ENCODE measurements at places on chromosomes 11 and 22.

- no peak for DNase-seq
Measured at GRCh38 chr11:57979532-57980079, 44.1 kb upstream of the OR9Q1 start.

- DNase-seq, result no peak
Measured at GRCh38 chr22:47144791-47145425, 382.5 kb downstream of the TBC1D22A start.

- DNase-seq, result no peak
Measured at GRCh38 chr11:82639251-82639650, 94.4 kb downstream of the FAM181B start.

DNA sequence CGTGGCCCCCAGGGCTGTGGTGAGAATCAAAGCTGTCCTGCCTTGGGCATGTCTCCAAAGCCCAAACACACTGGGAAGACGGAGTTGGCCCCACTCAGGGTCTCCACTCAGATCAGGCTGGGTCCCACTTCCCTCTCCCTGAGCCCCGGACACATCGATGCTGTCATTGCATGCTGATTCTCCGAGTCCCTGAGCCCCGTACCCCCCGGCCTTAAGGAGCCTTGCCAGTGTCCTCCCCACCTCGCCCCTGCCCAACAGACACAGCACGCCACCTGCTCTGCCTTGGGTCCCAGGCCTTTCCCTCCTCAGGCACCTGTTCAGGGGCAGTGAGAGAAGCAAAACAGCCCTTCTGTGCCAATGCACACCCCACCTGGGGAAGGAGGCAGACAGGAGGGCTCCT lies 14.6 kb downstream of the EIF1AD start:
- DNase-seq, result no peak

DNA sequence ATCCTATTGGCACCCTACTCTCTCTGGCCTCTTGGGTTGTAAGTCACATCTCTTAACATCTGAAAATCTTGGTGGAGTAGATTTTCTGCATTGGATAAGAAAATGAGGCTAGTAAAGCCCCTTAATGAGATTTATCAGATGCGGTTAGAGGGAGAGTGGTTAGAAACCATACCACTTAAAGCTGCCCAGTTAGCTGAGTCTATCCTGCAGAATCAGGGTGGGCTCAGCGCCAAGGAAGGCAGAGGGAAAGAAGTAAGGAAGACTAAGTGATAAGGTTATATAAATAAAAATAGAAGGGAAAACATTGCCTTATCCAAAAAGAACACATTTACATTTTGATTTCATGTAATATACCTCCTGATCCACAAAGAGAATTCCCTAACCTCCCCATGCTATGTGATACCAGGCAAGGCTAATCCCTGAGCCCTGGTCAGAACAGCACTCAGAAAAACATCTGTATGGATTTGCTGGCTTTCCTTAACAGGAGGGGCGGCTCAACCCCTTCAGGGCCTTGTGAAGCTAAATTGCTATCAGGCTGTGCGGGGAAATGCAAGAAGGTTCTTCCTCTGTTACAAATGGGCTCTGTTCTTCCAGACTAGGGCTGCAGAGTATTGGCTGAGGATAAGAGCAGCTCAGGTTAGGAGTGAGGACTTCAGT lies 101.7 kb downstream of the SNX19 start:
- DNase-seq, result no peak

DNA sequence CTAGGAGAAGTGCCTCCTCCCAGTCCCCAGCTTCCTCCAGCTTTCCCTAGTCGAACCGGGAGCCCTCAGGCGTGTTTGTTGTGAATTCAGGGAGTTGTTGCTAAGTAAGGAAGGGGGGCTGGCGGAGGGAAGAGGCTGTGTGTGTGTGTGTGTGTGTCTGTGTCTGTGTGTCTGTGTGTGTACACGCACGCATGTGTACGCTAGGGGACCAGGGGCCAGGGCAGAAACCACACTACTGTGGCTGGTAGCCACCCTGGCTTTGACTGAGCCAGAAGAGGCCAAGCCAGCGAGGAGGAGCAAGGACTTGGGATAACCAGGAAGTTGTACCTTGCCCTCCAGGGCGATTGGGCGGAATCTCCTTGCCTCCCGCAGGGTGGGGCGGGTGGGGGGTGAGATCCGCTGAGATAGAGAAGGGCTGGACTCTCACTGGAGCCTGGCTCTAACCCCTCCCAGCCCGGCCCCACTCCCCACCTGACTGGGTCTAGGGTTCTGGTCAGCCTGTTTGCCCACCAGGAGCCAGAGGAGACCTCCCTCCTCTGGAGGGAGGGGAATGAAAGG lies 7.5 kb downstream of the BCL9L start:
- no peak for DNase-seq

DNA sequence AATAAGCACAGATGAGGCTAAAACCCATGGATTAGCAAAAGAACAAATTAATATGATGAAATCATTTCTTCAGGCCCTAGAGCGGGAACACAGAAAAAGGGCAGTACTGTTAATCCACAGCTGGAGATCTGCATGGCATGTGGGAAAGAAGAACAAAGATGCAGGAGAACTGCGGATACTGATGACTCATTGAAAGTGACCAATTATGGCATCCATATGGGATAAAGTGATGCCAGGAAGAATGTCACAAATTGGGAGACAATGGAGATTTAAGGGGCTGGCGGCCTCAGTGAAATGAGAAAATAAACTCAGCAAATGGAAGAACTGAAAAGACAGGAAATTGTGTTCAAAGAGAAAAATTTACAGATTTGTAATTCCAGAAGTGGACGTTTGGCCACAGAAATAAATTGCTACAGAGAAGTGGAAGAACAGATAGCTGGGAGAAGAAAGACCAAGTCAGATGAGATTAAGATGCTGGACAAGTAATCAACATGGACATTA lies 39.4 kb downstream of the SIK3 start:
- no peak for DNase-seq

DNA sequence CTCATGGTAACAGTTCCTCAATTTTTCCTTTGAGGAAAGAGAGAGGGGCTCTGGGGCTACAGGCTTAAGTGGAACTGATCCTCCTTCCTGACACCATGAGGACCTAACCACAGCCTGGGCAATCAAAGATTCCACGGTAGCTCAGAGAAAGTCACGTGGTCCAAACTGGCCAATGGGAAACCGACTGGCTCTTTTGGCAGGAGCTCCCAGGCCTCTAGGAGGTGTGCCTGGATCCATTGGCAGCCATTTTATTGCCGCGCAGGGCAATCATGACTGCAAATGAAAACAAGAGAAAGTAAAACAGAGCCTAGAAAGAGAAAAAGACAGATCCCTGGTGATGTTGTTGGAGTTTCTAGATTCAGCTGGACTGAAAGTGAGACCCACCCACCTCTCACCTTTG lies 27.3 kb upstream of the ASPHD2 start:
- DNase-seq, result no peak

- DNase-seq, result no peak
Measured at GRCh38 chr11:62656796-62657429, 3.8 kb upstream of the INTS5 start.

- DNase-seq, result no peak
Measured at GRCh38 chr11:36105743-36106581, 162.1 kb downstream of the LDLRAD3 start.

GRCh38 chr11:37264783-37265182 lies 666.7 kb upstream of the RAG2 start:
- DNase-seq, result no peak

DNA sequence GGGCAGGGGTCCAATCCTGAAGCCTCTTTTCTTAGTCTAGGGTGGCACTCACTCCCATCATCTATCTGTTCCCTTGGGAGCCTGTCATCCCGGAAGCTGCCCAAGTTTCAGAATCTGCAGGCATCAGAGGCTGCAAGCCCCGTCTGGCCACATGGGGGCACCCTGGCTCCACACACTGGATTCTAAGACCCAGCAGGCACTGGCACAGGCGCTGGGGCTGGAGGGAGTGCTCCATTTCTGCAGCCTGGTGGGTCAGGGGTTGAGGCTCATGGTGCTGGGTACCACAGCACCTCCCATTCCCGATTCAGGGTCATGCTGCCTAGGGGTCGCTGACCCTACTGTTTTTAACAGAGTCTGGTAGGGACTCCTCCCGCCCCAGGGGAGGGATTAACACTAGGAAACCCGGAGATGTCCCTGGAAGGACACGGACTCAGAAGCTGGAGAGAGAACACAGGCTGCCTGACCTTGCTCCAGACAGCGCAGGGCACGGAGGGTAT lies 243.9 kb upstream of the SYN3 start:
- DNase-seq, result peak; percentile 74

DNA sequence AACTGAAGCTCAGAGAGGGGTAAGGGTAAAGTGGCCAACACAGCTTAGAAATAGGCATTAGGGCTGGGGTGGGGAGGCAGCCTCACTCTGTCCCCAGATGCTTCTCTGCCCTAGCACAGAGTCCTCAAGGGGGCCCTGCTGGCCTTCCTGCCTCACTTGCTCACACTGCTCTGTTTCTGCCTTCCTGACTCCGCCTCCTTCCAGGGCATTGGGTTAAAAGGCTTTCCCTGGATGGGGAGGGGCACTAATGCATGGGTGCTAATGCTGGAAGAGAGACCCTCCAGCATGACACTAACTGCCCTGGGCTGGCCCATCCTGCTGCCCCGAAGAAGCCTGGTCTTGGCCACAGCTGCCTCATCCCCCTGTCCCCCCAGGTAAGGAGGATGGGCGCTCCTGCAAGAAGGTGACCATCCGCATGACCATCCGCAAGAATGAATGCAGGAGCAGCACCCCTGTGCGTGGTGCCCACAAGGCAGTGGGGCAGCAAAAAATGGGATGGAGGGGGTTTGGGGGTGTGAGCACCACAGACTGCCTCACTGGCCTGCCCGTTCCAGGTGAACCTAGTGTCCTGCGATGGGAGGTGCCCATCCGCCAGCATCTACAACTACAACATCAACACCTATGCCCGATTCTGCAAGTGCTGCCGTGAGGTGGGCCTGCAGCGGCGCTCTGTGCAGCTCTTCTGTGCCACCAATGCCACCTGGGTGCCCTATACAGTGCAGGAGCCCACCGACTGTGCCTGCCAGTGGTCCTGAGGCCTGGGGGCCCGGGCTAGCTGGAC lies 74.0 kb upstream of the MYOD1 start:
- DNase-seq, result no peak

DNA sequence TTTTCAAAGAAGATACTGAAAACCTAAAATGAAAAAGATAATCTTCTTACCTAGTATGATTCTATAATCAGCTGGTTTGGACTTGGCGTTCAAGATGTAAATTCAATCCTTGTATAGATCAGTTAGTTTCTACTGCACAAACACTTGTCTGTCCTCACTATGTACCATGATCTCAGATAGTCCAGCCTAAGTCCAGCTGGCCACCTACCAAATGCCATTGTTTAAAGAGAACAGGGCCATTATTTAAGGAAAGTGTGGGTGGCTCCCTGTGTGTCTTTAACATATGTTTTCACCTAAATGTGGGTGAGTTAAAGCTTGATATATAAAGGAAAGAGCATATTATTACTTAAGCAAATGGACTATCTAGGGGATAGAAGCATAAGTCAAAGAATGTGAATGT lies 38.6 kb downstream of the BLID start:
- peak; percentile 52 for DNase-seq

DNA sequence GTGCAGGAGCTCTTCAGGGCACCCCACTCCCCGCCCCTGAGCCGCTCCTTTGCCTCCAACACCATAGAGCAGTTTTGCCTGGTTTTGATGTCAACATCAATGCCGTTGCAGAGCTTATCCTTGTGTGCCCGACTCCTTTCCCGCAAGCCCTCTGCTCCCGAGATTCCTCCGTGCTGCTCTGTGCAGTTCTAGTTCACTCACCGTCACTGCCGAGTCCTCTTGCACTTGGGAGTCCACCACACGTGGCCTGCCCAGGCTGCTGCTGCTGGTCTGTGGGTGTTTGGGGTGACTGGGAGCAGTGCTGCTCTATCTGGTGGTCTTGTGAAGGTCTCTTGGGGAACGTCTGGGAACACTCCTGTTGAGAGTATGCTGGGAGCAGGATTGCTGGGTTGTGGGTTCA lies 63.8 kb upstream of the ANO1 start:
- DNase-seq, result no peak

DNA sequence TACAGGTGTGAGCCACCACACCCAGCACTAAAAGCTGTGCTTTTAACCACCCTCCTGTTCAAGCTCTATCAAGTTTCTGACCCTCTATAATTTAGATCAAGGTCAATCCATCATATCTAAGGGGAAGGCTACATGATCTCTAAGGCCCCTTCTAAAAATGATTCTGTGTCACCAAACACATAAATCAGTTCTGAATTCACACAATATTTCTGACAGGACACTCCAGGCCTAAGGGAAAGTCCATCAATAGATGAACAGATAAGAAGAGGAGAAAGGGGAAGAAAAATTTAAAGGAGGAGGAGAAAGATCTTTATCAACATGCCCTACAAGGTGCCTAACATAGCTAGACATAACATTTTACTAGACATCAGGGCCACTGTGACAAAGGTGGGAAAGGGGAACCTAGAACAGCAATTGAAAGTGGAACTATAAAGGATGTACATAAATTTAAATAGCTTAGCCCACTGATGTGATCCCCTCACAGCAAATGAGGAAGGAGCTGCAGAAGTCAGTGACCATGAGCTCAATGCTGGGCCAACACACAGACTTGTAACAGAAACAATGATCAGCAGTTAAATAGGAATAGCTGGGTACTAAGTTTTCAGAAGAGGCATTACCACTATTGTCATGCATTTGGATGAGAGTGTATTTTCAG lies 4.7 kb downstream of the PRCP start:
- no peak for DNase-seq

DNA sequence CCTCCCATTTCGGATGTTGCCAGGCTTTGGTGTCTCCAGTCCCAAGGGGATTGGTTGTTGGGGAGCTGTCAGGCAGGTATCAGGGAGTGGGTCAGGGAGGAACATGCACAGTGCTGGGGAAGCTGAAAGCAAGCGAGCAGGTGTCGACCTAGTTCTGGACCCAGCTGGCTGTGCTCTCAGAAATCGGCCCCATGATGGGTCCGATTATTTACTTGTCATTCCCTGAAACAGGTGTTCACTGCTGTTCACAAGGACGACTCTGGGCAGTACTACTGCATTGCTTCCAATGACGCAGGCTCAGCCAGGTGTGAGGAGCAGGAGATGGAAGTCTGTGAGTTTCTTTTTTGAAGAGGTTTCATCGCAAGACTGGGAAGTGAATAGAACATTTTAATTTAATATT lies 76.8 kb downstream of the JAM3 start:
- DNase-seq, result no peak

DNA sequence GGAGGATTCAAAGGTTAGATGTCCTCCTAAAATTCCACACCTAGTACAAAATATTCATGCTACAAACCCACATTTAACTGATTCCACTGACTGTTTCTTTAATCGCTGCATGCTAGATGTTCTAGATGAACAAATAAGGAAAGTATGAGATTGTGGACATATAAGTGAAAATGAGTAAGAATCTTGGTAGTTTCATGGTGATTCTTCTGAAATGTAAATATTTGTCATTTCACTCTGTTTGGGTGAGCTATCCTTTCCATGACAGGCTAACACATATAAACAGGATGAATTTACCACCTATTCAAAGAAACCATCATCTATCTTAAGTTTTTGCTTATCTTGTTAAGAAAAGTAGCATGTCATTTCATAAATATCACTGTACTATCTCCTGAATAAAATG lies 14.8 kb downstream of the OR5B3 start:
- no peak for DNase-seq

DNA sequence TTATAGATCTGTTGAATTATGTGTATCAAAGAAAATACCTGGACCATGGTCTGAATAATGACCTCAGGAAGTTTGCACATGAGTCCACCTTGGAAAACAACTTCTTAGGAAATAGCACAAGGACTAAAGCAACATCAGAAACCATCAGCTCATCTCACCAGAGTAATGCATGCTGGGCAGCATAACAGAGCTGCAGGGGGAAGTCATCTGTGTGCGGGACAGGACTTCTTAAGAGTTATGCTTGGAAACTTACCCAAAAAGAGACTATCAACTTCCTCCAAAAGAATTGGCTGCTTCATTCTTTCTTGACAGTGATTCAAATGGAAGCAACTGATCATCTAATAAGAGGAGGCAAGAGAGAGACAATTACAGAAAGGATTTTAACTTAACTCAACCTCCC lies 2.5 kb downstream of the OR56B4 start:
- DNase-seq, result no peak

Data from hippocampal formation (tissue), 2 donors.